Stomach (tissue), 19 donors: ENCODE measurements at places on chromosomes 1 and 21. TPM values are rescaled to one million over a fixed set of nuclear protein-coding genes. Genes with fewer than 3 reads are reported as not detected.

GRCh38 chr1:224378855-224379631 lies 22.4 kb downstream of the CNIH4 start:
- DNase-seq: no peak

DNA sequence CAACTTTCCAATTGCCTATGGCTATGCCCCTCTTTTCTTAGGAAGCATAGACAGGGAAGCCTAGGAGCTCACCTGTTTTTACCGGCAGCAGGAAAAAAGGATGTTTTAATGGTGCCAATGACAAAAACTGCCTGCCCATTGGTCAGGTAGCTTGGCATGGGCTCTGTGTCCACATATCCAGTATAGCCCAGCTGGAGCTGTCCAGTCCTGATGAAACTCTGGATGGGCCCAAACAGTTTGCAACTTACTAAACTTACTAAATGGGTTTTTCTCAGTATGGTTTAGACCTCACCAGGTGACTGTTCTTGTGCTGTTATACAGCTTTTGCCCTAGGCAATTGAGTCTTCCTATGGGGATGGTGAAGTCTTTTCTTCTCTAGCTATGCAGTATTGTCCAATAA lies 711.2 kb downstream of the AMY1C start:
- no peak for DNase-seq

LCE2C gene
- not detected for total RNA-seq

LIPI gene
- not detected for total RNA-seq

DNA sequence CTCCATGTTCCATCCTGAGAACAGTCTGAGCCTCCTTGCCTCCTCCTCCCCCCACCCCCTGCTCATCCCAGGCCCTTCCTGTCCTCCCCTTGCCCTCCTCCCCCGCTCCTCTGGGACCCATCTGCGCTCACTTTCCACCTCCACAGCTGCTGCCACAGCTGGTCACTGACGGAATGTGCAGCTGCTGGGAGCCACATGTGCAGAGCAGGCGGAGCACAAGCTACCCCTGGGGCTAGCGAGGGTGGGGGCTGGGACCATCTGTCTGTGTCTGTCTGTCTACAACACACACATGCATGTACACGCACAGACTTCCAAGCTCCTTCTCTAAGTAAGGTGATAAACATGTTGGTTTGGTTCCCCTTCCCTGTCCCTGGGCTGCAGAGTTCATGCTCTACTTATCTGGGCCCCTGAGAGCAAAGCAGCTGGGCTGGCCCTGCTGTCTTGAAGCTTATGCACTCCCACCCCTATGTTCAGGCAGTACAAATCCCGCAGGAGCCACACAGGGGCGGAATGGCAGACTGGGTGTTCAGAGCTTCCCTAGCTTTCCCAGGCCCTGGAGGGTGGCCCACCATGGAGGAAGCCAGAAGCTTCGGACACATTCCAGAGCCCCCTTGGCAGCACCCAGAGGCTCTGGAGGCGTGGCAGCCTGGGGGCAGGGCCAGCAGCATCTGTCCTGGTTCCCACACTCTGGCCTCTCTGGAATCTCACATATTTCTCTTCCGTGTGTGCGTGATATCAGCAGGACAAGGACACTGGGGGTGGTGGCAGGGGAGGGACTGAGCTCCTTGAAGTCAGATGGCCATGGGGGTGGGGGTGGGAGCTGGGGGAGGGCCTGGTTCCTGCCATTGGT lies 7.0 kb upstream of the HEYL start:
- peak; percentile 91 for DNase-seq

CCDC27 gene
- total RNA-seq: not detected

DNA sequence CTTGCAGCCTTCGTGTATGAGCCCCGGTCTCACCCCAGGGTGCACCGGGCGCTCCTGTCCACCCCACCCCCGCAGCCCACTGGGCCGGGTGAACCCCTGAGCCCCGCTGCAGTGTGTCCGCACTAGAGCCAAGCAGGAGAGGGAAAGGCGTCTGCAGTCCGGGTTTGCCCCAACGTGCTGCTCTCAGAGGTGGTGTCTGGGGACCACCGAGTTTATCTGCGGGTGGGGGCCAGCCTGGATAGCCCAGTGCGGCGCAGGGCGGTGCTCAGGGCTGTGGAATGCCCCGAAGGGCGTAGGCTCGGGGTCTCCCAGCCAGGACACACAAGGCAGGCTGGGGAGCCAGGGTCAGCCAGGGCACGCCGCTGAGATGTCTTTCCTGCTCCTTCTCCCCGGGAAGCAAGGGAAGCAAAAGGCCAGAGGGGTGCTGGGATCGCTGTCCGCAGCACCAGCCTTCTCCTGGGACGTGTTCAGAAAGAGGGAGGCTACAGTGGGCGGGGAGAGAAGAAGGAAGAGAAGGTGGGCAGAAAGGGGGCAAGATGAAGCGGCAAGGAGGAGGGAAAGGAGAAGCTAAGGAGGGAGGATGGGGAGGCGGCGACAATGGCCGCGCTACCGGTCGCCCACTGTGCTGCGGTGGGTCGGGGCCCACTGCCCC lies 56.6 kb downstream of the MAB21L3 start:
- peak; percentile 27 for DNase-seq

EDARADD gene
- total RNA-seq: 11.3 TPM

BGLAP gene
- total RNA-seq: not detected

DNA sequence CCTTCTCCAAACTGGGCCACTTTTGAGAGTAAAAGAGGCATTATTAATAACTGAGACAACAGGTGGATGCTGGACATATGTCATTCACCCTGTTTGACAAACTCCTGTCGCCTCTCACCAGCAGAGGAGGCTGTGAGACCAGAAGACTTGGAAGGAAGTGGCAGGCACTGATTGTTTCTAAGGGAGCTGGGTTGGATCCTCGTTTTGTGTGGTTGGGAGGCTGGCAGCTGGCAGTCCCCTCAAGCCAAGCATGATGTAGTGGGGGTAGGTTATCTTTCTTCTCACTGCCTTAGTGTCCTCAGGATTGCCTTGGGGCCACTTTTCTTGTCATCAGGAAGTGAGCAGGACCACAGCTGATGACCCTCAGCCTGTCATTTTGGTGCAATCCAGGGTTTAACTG lies 86.5 kb upstream of the KCNJ15 start:
- DNase-seq: peak; percentile 59

- no peak for DNase-seq
Measured at GRCh38 chr1:223301371-223301770, 62.6 kb downstream of the SUSD4 start.

- no peak for DNase-seq
Measured at GRCh38 chr1:214164173-214164572, 116.8 kb upstream of the SMYD2 start.

SIK1 gene
- total RNA-seq: 93.4 TPM

DNA sequence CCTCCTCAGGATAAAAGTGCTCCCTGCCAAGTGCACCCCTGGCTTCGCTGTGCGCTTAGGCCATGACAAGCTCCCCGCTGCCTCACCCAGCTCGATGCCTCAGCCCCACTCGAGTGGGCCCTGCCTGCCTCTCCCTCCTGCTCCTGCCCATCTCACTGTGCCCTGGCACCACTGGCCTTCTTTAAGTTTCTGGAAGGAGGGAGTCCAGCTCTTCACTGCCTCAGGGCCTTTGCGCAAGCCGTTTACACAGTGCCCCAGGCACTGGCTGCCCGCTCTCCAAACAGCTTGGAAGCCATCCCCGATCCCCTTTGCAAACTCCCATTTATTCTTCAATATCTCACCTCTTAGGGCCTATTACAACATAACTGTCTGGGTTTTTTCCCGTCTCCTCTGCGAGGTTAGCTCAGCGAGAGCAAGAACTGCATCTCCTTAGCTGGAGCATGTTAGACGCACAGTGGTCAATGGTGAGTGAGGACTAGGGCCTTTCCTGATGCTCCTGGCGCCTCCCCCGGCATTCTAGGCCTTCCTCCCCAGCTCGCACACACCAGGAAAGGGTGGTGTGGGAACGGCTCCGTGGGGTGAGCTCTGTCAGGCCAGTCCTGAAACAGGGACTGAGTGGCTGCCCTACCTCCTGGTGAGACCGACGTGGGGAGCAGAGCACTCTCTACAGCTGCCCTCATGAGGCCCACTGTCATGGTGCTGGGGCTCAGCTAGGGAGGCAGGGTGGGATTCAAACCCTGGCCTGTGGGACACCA lies 31.9 kb downstream of the PODN start:
- DNase-seq: no peak

FMOD gene
- total RNA-seq: 58.1 TPM

- peak; percentile 71 for DNase-seq
Measured at GRCh38 chr1:160291248-160292220, 6.6 kb upstream of the PEX19 start.

NKAIN1 gene
- not detected for total RNA-seq

DNA sequence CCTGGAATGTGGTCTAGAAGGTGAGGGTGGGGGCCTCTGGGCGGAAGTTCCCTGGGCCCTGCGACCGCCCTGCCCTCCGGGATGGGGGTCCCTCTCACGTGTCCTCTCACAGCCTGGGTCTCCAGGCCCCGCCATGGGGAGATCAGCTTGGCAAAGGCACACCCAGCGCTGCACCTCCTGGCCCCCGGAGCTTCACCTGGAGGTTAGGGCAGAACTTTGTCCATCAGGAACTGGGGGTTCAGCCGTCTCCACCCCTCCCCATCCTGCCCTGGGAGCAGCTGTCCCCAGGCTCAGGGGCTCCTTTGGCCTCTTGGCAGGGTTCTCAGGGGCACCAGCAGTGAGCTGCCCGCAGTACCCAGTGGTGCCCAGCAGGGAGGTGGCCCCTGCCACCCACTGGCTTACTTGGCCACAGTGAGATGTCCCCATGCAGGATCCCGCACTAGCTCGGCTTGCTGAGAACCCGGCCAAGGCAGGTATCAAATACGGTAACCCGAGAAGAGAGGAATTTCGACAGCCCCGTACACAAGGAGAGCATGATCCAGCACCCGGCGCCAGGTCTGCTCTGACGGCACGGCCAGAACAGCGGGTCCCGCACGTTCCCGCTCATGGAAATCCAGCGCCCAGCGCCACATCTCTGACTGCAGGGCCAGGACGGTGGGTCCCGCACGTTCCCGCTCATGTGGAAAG lies 36.7 kb downstream of the RRP1 start:
- peak; percentile 47 for DNase-seq

ZBTB48 gene
- 25.7 TPM for total RNA-seq

DNA sequence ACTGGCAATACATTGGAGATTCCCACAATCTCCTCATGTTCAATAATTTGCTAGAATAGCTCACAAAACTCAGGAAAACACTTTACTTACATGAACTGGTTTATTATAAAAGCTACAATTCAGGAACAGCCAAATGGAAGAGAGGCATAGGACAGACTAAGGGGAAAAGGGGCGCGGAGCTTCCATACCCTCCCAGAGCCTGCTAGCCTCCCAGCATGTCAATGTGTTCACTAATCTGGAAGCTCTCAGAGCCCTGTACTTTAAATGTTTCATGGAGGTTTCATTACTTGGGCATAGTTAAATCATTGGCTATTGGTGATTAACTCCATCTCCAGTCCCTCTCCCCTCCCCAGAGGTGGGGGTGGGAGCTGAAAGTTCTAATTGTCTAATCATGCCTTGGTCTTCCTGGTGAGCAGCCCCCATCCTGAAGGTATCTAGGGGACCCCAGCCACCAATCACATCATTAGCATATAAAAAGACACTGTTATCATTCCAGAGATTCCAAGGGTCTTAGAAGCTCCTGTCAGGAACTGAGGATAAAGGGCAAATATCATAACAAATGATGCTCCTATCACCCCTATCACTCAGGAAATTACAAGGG lies 10.9 kb upstream of the DMRTB1 start:
- DNase-seq: no peak

LCE6A gene
- total RNA-seq: not detected

DNA sequence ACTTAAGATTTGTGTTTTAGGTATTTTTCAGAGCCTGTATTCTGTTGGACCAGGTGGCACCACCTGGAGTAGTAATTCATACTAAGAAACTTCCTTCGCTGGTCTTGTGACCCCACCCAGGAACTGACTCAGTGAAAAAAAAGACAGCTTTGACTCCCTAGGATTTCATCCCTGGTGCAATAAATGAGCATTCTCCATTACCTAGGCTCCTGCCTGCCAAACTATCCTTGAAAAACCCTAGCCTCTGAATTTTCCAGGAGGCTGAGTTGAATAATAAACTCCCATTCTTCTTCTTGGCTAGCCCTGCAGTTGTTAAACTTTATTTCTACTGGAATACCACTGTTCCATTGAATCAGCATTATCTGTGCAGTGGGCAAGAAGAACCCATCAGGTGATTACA lies 10.6 kb upstream of the RGS18 start:
- no peak for DNase-seq

RHD gene
- not detected for total RNA-seq

COL24A1 gene
- 2.0 TPM for total RNA-seq

DNA sequence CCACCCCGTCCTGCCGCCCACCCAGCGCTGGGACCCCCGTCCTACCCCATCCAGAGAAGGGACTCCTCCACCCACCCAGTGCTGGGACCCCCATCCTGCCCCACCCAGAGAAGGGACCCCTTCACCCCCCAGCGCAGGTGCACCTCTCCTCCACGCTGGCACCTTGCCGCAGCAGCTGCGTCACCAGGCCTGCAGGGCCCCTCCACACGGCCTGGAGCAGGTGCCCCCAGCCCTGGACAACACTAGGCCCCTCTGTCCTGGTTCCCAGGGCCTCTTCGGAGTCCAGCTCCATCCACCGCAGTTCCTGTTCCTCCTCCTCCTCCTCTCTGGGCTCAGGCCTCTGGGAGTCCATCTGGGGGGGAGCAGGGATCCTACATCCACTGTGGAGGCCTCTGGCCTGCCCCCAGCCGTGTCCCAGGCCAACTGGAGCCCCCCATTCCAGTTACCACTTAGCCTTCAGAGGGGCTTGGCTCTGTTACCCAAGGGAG lies 378 bp downstream of the ANKRD65 start:
- DNase-seq: peak; percentile 33

DNA sequence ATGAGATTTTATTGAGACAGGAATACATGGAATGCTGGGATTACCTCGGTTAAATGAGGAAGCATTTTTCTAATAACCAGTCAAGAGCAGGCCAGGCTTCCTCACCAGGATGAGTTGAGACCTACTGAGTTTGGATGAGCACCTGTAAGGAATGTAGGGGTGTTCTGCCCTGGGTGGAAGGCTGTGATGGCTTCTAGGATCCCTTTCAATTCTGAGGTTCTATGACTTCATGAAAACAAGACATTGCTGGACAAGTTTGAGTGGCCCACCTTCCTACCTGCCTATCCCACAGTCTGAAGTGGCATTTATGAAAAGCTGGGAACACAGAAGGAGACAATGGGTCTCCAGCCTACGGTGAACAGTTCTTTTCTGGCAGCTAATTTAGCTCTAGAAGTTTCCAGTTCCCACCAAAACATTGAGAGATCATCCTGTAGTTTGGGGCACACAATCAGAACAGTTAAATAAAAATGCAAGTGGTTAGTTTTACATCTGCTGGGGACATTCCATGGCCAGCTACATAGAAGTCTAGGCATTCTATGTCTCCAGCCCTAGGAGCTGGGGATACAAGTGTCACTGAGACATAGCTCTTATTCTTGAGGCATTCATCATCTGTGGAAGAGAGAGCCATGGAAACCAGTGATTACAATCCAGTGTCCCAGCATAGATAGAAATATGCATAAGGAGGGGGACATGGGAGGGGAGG lies 51.3 kb upstream of the TSPAN2 start:
- no peak for DNase-seq

GRCh38 chr21:40160911-40161310 lies 293.7 kb downstream of the PCP4 start:
- DNase-seq: no peak

GRCh38 chr21:36849461-36850105 lies 116.9 kb downstream of the HLCS start:
- no peak for DNase-seq
